Cardiac ventricle fibroblast (primary cell): ENCODE measurements at places on chromosomes 16 and 17. TPM values are rescaled to one million over a fixed set of nuclear protein-coding genes. Genes with fewer than 3 reads are reported as not detected.

KRT31 gene
- not detected in 2 replicates for total RNA-seq

MATCAP1 gene
- total RNA-seq, result 8.7 and 16.3 TPM in 2 replicates

SREBF1 gene
- 44.9 and 52.7 TPM in 2 replicates for total RNA-seq

MYH2 gene
- total RNA-seq, result not detected in 2 replicates

SLC47A1 gene
- 1.5 and 7.5 TPM in 2 replicates for total RNA-seq
